Kidney epithelial cell (primary cell): ENCODE measurements at places on chromosomes 1 and 21.

GRCh38 chr1:65344171-65344814 lies 35.0 kb downstream of the DNAJC6 start:
- no peak for DNase-seq

DNA sequence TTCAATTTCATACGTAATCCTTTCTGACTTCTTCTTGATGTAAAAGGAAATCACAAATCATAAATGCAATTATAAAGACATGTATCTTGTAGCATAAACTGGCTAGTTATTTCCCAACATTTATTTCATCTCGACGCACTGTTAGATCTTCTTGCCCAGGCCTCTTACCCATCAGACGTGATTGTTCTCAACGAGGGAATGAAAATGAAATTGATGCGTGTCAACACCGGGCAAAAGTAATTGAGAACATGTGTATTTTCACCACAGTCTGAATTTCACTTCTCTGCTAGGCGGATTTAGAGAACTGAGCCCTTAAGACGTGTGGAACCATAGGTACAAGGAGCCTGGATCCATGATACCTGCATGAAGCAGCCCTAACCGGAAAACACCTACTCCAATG lies 519.7 kb downstream of the KCNT2 start:
- DNase-seq: no peak

DNA sequence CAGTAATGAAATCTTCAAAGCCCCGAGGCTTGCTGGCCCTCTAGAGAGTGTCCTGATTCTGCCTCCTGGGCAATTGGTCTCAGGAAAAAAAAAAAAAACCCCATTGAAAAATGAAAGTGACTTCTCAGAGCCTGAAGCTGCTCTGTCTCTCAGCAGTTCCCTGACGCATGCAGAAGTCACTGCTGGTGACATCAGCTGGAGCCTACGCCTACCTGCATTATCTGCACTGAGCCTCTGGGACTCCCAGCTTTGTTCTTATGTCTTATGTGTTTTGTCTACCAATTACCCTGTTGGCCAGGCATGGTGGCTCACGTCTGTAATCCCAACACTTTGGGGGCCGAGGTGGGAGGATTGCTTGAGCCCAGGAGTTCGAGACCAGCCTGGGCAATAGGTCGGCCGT lies 10.1 kb upstream of the SLC25A33 start:
- no peak for DNase-seq

- no peak for DNase-seq
Observed at GRCh38 chr21:31194510-31195293, 149.4 kb downstream of the TIAM1 start.

DNA sequence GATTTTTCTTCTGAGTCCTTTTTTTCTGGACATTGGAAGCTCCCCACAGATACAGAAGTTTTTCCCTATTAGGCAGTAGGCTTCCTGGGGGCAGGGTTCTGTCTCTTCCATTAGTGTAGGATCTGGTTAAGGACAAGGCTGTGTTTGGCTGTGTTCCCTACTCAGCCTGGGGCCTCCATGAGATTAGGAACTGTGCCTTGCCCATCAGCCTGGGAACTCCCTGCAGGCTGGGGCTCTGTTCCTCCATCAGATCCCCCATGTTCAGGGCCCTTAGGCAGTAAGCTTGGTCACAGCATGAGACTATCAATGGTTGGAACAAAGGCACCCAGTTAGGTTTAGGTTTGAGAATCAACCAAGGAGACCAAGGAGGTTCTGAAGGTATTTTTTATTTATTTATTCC lies 22.7 kb downstream of the NAV1 start:
- no peak for DNase-seq

GRCh38 chr1:75589637-75590036 lies 21.3 kb downstream of the SLC44A5 start:
- DNase-seq: no peak

DNA sequence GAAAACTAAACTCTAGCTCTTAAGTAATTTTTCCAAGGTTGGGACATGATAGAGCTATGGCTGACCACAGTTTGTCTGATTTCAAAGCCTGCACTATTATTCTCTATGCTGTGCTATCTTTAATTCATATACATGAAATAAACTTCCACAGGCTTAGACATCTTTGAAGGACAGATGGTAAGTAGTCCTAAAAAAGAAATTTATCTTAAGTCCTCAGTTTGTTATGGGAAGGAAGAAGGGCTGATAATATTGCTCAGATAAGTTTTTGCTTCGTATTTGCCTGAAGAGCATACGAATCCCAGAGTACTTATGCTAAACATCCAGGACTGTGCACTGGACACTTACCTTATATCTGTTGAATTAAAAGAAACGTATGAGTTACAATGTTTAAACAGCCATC lies 39.6 kb downstream of the VCAM1 start:
- no peak for DNase-seq

GRCh38 chr1:55635856-55636255 lies 420.7 kb upstream of the USP24 start:
- DNase-seq: no peak

DNA sequence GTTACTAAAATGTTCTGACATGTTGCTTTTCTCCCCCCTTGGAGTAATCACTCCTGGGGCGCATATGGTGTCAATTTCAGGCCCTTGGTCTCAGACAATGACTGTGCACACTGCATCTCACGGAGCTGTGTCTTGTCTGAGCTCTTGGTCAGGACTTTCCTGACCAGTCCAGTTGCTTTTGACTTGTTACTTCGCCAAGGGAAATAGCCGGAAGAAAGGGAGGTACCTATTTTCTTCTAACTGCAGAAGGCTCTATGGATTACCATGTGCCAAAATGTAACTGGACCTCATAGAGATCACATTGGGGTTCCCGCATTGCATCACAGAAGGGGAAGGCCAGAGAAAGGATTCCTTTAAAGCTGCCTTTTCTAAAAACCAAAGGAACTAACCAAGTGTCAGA lies 68.6 kb downstream of the SPAG17 start:
- DNase-seq: no peak

DNA sequence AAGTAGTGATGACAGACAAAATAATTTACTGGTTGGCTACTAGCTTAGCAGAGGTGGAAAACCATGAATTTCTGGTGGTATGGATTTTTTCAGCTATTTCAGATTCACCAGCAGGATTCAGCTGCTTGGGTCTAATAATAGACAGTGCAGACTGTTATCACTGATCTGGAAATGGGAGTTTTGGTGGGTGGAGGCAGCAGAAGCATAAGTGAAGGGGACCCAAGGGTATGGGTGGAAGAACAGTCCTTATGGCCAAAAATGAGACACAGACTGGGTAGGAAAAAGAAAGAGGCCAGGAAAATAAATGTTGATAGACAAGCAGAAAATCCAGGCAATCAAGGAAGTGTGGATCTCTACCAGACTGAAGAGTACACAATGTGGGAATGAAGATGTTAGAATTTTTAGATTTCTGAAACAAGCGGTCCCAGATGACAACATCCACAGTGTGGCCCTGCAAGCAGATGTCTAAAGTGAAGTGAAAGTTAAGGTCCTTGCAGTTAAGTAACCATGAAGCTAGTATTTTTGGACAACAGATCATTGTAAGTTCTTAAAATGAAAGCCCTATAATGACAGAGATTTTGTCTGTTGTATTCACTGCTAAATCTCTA lies 24.7 kb downstream of the LYST start:
- no peak for DNase-seq

- DNase-seq: no peak
Observed at GRCh38 chr1:94025383-94026340, 95.3 kb downstream of the ABCA4 start.

GRCh38 chr1:2445162-2445822 lies 30.8 kb upstream of the PLCH2 start:
- no peak for DNase-seq

GRCh38 chr1:163758977-163759670 lies 437.4 kb downstream of the NUF2 start:
- DNase-seq: no peak

- no peak for DNase-seq
Observed at GRCh38 chr1:224762046-224762445, 145.9 kb downstream of the CNIH3 start.

- DNase-seq: peak; percentile 56
Observed at GRCh38 chr1:96416111-96416595, 305.4 kb upstream of the PTBP2 start.

GRCh38 chr1:148363439-148363810 lies 119.7 kb downstream of the PPIAL4G start:
- no peak for DNase-seq
